Endodermal cell (in vitro differentiated cells): ENCODE measurements at places on chromosomes 5 and 9. TPM values are rescaled to one million over a fixed set of nuclear protein-coding genes. Genes with fewer than 3 reads are reported as not detected.

Gene KCNMB1
- not detected in 3 replicates for total RNA-seq

Gene OR1L4
- total RNA-seq = not detected in 2 replicates

Gene GFRA3
- total RNA-seq = not detected in 3 replicates

Gene IL4
- total RNA-seq = not detected in 2 replicates

Gene PCDHGA3
- 2.7 and 4.3 TPM in 2 replicates for total RNA-seq

Gene C5orf52
- not detected in 3 replicates for total RNA-seq

GRCh38 chr9:98569491-98569890, 139.2 kb downstream of the GABBR2 start:
- no peaks in the 10 kb centered on the region for H3K4me1 ChIP-seq
- H3K27ac ChIP-seq = no peak overlapping the region
- DNase-seq = no peak
- H3K27me3 ChIP-seq = no peaks in the 10 kb centered on the region
- H3K4me3 ChIP-seq = no peak overlapping the region
- H3K36me3 ChIP-seq = no peaks in the 10 kb centered on the region

GRCh38 chr5:19044931-19045695, 942.9 kb downstream of the CDH18 start:
- no peak overlapping the region for H3K27ac ChIP-seq
- H3K4me3 ChIP-seq = no peak overlapping the region
- DNase-seq = peak; percentile 79
- H3K27me3 ChIP-seq = no peaks in the 10 kb centered on the region
- H3K36me3 ChIP-seq = no peaks in the 10 kb centered on the region
- H3K4me1 ChIP-seq = no peaks in the 10 kb centered on the region

DNA sequence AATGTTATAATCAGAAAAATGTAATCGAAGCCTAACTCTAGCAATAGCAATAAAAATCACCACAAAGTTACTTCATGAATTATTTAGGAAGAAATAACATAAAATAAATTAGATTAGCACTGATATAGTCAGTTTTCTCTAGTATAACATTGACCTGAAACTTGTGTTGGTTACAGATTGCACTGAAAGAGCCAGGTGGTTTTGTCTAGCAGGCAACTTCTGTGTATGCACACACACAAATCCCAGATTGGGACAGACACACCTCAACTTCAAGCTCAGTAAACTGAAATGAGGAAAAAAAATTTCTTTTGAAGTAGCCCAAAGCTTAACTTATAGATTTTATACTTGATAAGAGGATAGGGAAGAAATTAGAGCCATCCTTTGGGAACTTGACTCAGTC, 129.3 kb downstream of the EFNA5 start:
- no peak for DNase-seq
- H3K27ac ChIP-seq = no peak overlapping the region
- peaks cover 11% of the 10 kb centered on the region for H3K36me3 ChIP-seq
- H3K27me3 ChIP-seq = no peaks in the 10 kb centered on the region
- H3K4me3 ChIP-seq = no peak overlapping the region
- H3K4me1 ChIP-seq = peaks cover 8% of the 10 kb centered on the region

DNA sequence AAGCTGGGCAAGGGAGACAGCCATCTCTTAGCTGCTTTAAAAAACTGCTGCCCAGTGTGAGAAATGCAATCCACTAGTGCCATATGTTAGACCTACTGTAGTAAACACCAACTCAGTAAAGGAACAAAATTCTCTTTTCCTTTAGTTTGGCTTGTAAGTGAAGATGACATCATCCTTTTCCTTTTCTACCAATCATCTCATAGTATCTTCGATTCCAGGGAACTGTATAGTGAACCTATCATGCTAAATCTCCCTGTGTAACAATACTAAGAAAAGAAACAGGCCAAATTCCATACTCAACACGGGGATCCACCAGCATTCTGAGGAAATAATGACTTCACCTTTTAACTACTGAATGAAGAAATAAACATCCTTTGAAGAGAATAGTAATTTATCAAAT, 100.1 kb downstream of the RAPGEF6 start:
- H3K36me3 ChIP-seq = peaks cover 14% of the 10 kb centered on the region
- no peak overlapping the region for H3K27ac ChIP-seq
- DNase-seq = no peak
- no peak overlapping the region for H3K4me3 ChIP-seq
- no peaks in the 10 kb centered on the region for H3K27me3 ChIP-seq

DNA sequence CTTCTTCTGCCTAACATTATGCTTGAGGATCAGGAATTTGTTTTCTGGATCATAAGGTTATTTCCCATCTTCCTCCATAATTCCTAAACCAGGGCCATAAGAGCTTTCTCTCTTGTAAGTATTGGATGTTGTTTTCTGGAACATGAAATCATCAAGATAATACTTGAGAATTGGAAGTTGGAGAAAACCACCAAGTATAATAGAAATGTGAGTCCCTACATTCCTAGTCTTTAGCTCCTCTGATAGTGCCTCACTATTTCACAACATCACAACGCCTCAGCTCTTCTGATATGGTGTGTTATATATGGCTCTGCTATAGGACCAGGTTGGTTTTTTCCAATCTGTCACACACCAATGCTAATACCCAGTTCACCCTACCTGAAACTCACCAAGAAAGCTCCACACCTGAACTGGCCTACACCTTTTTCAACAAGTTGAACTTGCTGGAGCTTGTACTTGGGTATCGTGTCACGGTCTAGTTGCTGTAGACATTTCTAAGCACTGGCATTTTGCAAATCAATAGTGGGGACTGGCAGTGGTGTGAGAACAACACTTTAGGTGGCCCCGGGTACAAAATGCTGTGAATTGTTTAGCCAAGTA, 141.1 kb downstream of the ACTBL2 start:
- no peak for DNase-seq
- peaks cover 3% of the 10 kb centered on the region for H3K4me1 ChIP-seq
- no peak overlapping the region for H3K27ac ChIP-seq
- no peaks in the 10 kb centered on the region for H3K27me3 ChIP-seq

- no peaks in the 10 kb centered on the region for H3K36me3 ChIP-seq
- H3K4me3 ChIP-seq = no peak overlapping the region
- H3K4me1 ChIP-seq = no peaks in the 10 kb centered on the region
- DNase-seq = no peak
Measured at GRCh38 chr5:77946381-77947040, 170.4 kb upstream of the TBCA start.

DNA sequence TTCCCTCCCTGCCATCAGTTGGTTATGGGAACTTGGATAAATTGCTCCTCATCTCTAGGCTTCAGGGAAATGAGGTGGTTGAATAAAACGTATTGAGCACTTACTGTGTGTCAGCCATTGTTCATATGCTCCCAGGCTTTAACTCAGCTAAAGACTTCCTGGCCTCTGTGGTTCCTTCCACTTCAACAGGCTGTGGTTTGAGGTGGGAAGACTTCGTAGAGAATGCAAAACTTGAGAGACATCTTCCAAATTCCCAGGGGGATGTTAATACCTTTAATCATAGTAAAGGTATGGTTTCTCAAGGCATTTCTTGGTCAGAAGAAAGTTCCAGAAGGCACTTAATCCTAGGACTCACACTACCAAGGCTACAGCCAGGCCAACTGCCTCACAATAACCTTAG, 1.5 kb upstream of the GPX3 start:
- H3K4me3 ChIP-seq = no peak overlapping the region
- H3K27me3 ChIP-seq = no peaks in the 10 kb centered on the region
- H3K27ac ChIP-seq = no peak overlapping the region
- H3K4me1 ChIP-seq = no peaks in the 10 kb centered on the region

- H3K27ac ChIP-seq = no peak overlapping the region
- H3K4me3 ChIP-seq = no peak overlapping the region
- DNase-seq = no peak
- no peaks in the 10 kb centered on the region for H3K4me1 ChIP-seq
Measured at GRCh38 chr9:129946246-129946995, 96.6 kb downstream of the FNBP1 start.

GRCh38 chr5:33812746-33813145, 79.0 kb downstream of the ADAMTS12 start:
- H3K4me1 ChIP-seq = no peaks in the 10 kb centered on the region
- no peak for DNase-seq
- H3K27me3 ChIP-seq = no peaks in the 10 kb centered on the region
- no peak overlapping the region for H3K4me3 ChIP-seq
- H3K27ac ChIP-seq = no peak overlapping the region

DNA sequence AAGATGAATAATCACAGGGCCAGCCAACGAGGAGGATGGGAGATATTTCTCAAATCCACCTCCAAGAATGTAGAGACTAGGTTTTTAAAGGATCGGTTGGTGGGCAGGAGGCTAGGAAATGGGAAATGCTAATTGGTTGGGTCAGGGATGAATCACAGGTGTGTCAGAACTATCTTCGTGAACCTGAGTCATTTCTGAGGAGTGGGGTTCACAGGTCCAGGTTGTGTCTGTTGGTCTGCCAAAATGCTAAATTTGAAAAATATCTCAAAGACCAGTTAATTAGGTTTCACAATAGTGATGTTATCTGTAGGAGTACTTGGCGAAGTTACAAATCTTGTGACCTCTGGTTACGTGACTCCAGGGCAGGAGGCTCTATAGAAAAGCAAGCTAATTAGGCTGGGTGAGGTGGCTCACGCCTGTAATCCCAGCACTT, 2.6 kb upstream of the PLAA start:
- no peaks in the 10 kb centered on the region for H3K36me3 ChIP-seq
- H3K4me3 ChIP-seq = no peak overlapping the region
- no peak overlapping the region for H3K27ac ChIP-seq
- H3K4me1 ChIP-seq = no peaks in the 10 kb centered on the region

GRCh38 chr9:91991721-91992341, 41.8 kb upstream of the ROR2 start:
- peaks cover 7% of the 10 kb centered on the region for H3K4me1 ChIP-seq
- no peaks in the 10 kb centered on the region for H3K27me3 ChIP-seq
- H3K36me3 ChIP-seq = no peaks in the 10 kb centered on the region
- DNase-seq = no peak
- H3K27ac ChIP-seq = no peak overlapping the region

GRCh38 chr9:113164536-113165300, 13.9 kb downstream of the SLC31A2 start:
- peaks cover 7% of the 10 kb centered on the region for H3K4me1 ChIP-seq
- H3K27me3 ChIP-seq = no peaks in the 10 kb centered on the region
- no peak overlapping the region for H3K27ac ChIP-seq

DNA sequence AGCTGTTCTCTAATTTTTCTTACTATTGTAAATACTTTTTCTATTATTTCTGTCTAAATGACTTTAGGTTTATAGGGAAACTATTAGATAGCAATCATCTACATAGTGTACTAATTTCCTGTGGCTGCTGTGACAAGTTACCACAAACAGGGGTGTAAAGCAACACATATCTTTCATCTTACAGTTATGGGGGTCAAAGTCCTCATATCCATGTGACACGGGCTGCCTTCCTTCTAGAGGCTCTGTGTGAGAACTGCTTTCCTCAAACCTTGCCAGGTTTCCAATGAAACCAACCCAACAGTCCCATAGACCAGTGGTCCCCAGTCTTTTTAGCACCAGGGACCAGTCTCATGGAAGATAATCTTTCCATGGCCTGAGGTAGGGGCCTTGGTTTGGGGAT, 189.1 kb downstream of the ROR2 start:
- no peak for DNase-seq
- no peaks in the 10 kb centered on the region for H3K27me3 ChIP-seq
- H3K4me3 ChIP-seq = no peak overlapping the region

- H3K4me3 ChIP-seq = no peak overlapping the region
- DNase-seq = peak; percentile 93
- no peaks in the 10 kb centered on the region for H3K4me1 ChIP-seq
Measured at GRCh38 chr5:160287378-160288051, 24.8 kb downstream of the CCNJL start.

DNA sequence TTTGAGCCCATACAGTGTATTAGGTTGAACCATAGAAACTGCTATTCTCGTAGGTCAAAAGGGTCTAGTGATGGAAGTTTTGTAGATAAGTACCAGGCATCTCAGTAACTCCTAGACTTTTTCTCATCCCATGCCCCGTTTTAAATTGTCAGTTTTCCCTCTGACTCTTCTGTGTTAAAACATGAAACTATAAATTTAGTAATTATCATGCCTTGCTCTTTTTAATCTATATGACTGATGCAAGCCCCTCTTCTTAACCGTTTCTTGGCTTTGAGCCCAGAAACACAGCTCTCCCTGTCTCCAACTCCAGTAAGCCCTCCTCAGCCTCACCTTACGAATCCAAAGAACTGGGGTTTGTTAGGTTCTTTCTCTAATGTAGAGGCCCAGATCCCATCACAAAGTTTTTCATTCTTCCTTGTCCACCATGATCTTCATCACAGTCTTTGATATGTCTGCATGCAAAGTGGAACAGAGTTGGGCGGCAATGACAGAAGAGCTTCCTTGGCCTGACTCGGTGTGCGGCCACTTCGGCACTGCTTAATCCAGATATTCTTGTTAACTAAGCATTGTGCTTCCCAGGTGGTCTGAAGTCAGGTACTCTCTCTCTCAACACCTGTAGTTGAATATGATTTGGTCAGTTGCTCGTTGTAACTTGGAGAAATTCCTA, 21.1 kb downstream of the RGMB start:
- peaks cover 8% of the 10 kb centered on the region for H3K4me1 ChIP-seq
- no peak overlapping the region for H3K27ac ChIP-seq
- DNase-seq = no peak

DNA sequence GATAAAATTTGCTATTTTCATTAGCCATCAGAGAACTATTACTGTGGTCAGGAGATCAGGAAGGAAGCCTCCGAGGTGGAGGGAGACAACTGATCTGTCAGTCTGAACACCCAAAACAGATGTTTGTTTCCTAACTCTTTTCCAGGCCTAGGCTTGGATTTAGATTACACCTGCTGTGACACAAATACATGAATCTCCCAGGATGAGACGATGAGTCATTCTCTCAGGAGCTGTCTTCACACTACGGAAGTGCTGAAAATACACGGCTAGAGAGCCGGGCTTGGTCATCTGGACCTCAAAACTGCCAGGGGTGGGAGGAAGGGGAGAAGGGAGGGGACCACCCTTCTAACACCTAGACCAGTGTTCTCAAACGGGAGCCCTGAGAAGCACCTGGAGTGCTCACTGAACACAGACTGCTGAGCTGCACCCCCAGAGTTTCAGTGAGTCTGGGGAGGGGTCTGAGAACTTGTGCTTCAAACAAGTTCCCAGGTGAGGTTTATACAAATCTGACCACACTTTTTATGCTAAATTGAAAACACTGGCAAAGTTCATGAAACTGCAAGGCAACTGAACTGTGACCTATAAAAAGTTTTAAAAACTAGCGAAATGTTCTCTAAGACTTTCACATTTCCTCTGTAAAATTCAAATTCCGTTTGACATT, 80.3 kb upstream of the EQTN start:
- no peaks in the 10 kb centered on the region for H3K27me3 ChIP-seq
- no peaks in the 10 kb centered on the region for H3K36me3 ChIP-seq
- H3K4me1 ChIP-seq = peaks cover 6% of the 10 kb centered on the region

DNA sequence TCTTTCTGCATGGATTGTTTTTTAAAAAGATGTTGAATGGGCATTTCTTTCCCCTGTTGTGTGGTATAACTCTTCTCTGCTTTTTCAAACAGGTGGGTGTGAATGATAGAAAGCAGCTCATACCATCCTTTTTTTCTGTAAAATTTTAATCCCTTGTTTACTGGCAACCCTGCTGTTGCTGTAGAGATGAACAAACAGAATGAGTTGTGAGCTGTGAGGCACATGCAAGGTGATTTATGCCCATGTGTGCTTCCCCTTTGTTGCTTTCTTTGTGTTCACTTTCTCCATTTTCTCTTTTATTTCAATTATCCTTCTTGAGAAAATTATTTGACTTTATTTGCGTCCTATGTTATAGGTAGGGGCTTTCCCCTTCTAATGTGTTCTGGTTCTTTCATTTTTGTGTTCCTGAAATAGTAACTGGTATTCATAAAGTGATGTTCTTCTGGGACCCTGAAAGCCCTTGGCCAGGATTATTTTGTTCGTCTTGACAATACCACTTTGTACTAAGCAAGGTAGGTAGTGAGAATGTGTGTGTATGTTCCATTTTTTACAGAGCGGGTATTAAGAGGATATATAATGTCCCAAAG, 79.9 kb downstream of the AOPEP start:
- H3K36me3 ChIP-seq = peaks cover 30% of the 10 kb centered on the region
- H3K4me1 ChIP-seq = no peaks in the 10 kb centered on the region
- H3K27me3 ChIP-seq = no peaks in the 10 kb centered on the region
- H3K4me3 ChIP-seq = no peak overlapping the region
- no peak overlapping the region for H3K27ac ChIP-seq
